Retinal pigment epithelial cell (primary cell): ENCODE measurements at places on chromosomes 5 and 9.

GRCh38 chr9:1042466-1042865, 7.7 kb upstream of the DMRT2 start:
- no peak for DNase-seq

DNA sequence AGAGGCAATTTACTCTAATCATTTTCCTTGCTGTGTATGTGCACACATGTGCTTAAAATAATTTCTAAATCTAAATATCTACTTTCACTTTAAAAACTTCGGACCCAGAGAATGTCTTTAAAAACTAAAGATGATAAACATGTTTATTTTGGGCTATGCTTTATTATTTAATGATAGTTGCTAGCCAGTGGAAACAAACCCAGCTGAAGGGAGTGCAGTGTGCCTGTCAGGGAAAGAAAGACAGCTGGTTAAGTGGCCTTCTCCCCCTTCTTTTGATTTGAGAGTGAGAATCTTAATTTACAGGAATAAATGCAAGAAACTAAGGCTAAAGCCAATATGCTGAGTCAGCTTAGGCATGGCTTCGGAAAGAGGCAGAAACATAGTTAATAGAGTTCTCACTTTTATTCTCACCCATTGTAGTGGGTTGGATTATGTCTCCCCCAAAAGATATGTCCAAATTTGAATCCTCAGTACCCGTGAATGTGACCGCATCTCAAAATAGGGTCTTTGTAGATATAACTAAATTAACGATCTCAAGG, 111.4 kb downstream of the DCP2 start:
- no peak for DNase-seq

DNA sequence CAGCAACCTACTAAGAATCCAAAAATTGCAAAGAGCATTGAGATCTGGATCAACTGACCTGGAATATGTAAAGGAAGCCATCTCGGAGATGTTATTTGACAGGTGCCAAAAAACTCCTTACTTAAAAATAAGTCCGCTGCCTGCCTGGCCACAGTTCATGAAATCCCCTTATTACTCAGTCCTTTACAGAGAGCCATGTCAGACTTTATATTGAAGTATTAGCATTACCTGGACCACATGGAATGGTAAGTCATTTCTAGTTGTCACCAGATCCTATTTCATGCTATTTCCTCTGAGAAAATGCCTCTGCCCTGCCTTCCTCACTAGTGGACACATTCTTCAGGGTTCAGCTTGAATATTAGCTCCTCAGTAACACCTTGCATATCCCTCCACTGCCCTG, 115.7 kb downstream of the DEPDC1B start:
- DNase-seq: no peak

- no peak for DNase-seq
These were observed 8.9 kb downstream of the IRX1 start for GRCh38 chr5:3604501-3604900.

GRCh38 chr5:37867654-37868053, 27.8 kb upstream of the GDNF start:
- no peak for DNase-seq

DNA sequence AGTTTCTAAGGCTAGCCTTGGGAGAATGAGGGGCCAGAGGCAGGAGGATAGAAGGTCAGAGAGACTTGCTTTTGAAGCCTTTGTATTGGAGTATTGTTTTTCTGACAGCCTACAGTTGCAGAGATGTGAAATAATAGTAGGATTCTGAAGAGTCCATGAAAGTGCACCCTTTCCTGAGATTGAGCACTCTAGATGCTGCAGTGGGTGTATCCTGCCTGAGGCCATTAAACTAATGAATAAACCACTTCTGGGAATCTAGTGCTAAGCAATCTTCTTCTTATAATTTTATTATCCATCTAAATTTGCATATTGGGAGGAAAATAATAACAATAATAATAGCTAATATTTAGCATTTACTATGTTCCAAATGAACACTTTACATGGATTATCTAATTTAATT, 19.3 kb upstream of the NNT start:
- no peak for DNase-seq

DNA sequence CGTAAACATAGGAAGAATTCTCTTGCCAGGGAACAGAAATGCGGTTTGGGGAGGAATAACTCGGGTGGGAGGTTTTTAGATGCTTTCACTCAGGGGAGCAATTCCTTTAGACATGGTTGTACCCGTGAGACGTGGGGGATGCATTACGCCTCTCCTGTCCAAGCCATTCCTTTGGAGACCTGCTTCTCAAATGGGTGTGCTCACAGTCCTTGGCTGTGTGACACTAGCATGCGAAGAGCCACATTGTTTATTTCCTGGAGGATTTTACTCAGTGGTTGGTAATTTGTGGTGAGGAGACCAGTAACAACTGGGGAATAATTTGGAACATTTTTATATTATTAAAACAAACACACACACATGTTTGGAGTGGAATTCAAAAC, 18.5 kb downstream of the COL15A1 start:
- no peak for DNase-seq

GRCh38 chr9:95306819-95307218, 10.7 kb downstream of the FANCC start:
- DNase-seq: no peak

GRCh38 chr5:81156732-81157131, 76.4 kb upstream of the CKMT2 start:
- DNase-seq: no peak

DNA sequence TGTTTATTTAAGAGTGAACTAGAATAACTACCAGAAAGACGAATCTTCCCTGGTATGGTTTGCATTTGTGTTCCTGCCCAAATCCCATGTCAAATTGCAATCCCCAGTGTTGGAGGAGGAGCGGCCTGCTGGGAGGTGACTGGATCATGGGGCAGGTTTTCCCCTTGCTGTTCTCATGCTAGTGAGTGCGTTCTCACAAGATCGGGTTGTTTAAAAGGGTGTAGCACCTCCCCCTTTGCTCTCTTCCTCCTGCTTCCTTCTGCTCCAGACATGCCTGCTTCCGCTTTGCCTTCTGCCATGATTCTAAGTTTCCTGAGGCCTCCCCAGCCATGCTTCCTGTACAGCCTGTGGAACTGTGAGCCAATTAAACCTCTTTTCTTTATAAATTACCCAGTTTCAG, 210.3 kb upstream of the TBC1D2 start:
- DNase-seq: no peak

DNA sequence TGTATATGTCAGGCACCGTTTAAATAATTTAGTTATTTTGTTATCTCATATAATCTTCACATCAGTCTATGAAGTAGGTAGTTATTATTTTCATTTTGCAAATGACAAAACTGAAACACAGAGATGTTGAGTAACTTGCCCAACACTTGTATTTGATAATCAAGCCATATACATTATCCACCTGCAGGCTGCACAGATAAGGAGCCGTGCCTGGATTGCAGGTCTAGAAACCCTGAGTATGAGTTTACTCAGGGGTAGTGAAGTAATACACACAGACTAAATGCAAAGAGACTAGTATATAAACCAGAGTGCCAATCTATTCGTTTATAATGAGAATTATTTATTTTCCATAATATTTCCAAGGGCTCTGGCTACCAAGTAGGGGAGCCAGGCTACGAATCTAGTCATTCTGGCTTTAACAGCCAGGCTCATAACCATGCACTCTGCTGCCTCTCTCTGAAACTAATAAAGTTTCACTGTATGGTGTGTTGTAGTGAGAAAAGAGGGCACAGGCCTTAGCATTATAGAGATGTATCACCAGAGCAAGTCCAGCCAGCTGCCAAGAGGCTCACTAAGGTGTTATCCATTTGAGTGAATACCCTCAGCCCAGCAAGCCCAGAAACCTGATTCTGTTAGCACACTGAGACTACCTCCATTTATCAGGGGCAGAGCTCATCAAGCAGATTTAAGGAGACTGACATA, 4.5 kb downstream of the HEMGN start:
- no peak for DNase-seq
